Uterus (tissue), 4 donors: ENCODE measurements at places on chromosomes 5 and 9. TPM values are rescaled to one million over a fixed set of nuclear protein-coding genes. Genes with fewer than 3 reads are reported as not detected.

DNA sequence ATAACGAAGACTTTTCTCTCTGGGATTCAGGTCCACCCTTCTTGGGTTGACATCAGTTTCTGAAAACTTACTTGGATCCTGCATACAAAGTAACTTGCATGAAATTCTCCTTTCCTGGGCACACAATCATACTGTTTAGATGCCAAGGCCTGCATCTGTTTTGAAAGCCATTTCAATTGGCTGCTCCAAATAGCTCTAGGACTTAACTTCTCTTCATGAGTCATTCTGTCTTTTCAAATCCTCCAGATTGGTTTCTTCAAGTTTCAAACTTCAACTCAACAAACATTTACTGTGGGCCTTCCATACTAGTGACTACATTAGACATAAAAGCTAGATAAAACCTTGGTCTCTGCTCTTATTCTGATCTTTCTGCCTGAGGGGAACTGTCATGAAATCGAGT is 54.8 kb upstream of the HMHB1 start:
- no peak for DNase-seq
- H3K27ac ChIP-seq: no peak overlapping the region
- no peak overlapping the region for H3K4me3 ChIP-seq

Gene IFNK
- total RNA-seq: not detected

DNA sequence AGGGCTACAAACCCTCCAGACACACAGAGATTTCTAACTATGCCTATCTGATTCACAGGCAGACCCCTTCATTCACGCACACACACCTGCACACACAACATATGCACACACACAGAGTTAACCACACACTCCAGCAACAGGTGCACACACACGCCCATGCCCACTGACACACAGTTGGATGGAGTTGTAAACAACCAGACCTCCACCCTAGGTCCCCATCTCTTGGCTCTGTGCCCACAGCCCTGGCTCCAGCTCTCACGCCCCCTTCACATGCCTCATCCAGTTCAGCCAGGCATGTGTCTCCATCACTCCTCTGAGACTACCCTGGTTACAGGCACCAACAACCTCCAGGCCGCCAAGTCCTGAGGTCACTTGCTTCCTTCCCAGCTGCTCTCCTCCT is 61.1 kb downstream of the PSD2 start:
- no peaks in the 10 kb centered on the region for H3K27me3 ChIP-seq
- DNase-seq: no peak
- H3K4me3 ChIP-seq: no peak overlapping the region
- H3K4me1 ChIP-seq: no peaks in the 10 kb centered on the region
- no peak overlapping the region for H3K27ac ChIP-seq

- H3K27me3 ChIP-seq: no peaks in the 10 kb centered on the region
- no peaks in the 10 kb centered on the region for H3K36me3 ChIP-seq
- no peak overlapping the region for H3K4me3 ChIP-seq
- peaks cover 11% of the 10 kb centered on the region for H3K4me1 ChIP-seq
- DNase-seq: no peak
Observed at GRCh38 chr9:113998525-113999255, 79.4 kb downstream of the AMBP start.

- H3K4me1 ChIP-seq: no peaks in the 10 kb centered on the region
- no peak overlapping the region for H3K27ac ChIP-seq
- DNase-seq: no peak
- no peak overlapping the region for H3K4me3 ChIP-seq
- H3K36me3 ChIP-seq: no peaks in the 10 kb centered on the region
Observed at GRCh38 chr9:104780796-104781395, 17.0 kb downstream of the NIPSNAP3B start.

- H3K27ac ChIP-seq: no peak overlapping the region
- no peaks in the 10 kb centered on the region for H3K27me3 ChIP-seq
- H3K4me1 ChIP-seq: no peaks in the 10 kb centered on the region
Observed at GRCh38 chr9:18756712-18757125, 276.3 kb downstream of the SAXO1 start.

GRCh38 chr5:138784590-138784989 is 31.4 kb downstream of the CTNNA1 start:
- DNase-seq: no peak
- no peaks in the 10 kb centered on the region for H3K36me3 ChIP-seq
- H3K4me1 ChIP-seq: no peaks in the 10 kb centered on the region
- no peaks in the 10 kb centered on the region for H3K27me3 ChIP-seq
- no peak overlapping the region for H3K27ac ChIP-seq

GRCh38 chr5:143870362-143870761 is 58.4 kb downstream of the HMHB1 start:
- H3K27ac ChIP-seq: no peak overlapping the region
- H3K4me1 ChIP-seq: no peaks in the 10 kb centered on the region
- H3K27me3 ChIP-seq: no peaks in the 10 kb centered on the region
- DNase-seq: no peak
- H3K36me3 ChIP-seq: no peaks in the 10 kb centered on the region

- DNase-seq: no peak
- H3K27ac ChIP-seq: no peak overlapping the region
- no peaks in the 10 kb centered on the region for H3K27me3 ChIP-seq
- no peak overlapping the region for H3K4me3 ChIP-seq
Observed at GRCh38 chr5:168042284-168043068, 249.0 kb upstream of the WWC1 start.

Gene SOX30
- not detected for total RNA-seq

- DNase-seq: no peak
- no peaks in the 10 kb centered on the region for H3K27me3 ChIP-seq
- no peak overlapping the region for H3K4me3 ChIP-seq
- no peaks in the 10 kb centered on the region for H3K36me3 ChIP-seq
- H3K27ac ChIP-seq: peak overlapping the region; percentile 91
Observed at GRCh38 chr9:114177423-114178064, 22.2 kb downstream of the COL27A1 start.

- peak within 1 kb of the TSS; percentile 20 for H3K4me3 ChIP-seq
- no peak within 1 kb of the TSS for H3K27ac ChIP-seq
- H3K27me3 ChIP-seq: peaks cover 17% of the 10 kb centered on the region
- no peaks in the 10 kb centered on the region for H3K4me1 ChIP-seq
Observed at GRCh38 chr9:130938652-130939404, at the start of gene FIBCD1. Gene FIBCD1, minus strand, starts transcription at chr9:130939247. Its CDS starts 640 bp downstream, at chr9:130938607.

DNA sequence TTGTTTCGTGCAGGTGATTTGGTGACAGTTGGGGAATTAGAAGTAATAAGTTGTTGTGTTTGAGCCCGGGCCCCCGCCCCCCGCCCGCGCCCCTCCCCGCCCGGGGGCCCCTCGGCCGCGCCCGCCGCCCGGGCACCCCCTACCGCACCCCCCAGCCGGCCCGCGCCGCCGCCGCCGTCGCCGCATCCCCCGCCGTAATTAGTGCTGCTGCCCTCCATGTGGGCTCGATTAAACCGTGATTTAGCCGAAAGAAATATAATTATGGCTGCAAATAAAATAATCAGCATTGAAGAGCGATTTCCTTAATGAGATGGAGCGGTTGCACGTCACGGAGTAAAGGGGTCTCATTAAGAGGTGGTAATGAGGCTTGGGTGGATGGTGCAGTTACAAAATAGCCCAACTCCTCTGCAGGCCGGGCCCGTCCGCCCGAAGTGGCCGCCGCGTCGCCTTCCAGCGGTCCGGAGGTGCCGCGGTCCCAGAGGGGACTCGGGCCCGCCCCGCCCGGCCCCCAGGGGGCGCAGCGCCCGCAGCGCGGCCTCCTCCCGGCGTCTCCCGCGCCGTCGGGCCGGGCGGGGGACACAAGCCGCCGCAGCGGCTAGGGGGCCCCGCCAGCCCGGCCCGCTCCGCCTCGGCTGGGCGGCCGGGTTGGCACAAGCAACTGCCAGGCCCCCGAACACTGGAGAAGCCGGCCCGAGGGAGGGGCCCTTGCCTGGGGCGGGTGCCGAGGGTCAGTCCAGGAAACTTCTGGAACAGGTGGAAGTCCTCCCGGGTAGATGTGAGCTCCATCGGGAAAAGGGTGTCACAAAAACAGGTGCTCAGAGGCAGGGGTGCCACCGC is 6.9 kb upstream of the OTP start:
- H3K27ac ChIP-seq: no peak overlapping the region
- no peak overlapping the region for H3K4me3 ChIP-seq
- peaks cover 53% of the 10 kb centered on the region for H3K27me3 ChIP-seq

- H3K4me3 ChIP-seq: no peak overlapping the region
- H3K27ac ChIP-seq: no peak overlapping the region
- DNase-seq: no peak
- H3K36me3 ChIP-seq: no peaks in the 10 kb centered on the region
- H3K27me3 ChIP-seq: no peaks in the 10 kb centered on the region
Observed at GRCh38 chr5:170518277-170518676, 14.5 kb downstream of the KCNIP1 start.

DNA sequence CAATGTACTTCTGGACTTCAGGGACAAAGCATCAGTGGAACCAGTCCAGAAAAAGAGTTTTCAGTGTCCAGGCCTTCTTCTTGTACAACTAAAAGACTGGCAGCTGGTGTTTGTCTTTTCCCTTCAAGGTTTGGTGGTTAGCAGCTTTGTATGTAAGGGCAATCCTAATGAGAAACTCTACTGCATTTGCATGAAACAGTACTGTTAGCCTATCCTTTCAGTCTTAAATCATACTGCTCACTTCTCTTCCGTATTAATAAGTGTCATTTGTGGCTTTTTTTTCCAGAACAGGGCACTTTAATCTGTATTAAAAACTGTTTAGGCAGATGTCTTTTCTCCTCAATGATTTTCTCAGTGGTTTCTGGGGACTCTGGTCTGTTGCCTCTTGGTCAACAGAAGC is 48.9 kb downstream of the FAM174A start:
- H3K27ac ChIP-seq: no peak overlapping the region
- H3K27me3 ChIP-seq: no peaks in the 10 kb centered on the region
- DNase-seq: no peak

DNA sequence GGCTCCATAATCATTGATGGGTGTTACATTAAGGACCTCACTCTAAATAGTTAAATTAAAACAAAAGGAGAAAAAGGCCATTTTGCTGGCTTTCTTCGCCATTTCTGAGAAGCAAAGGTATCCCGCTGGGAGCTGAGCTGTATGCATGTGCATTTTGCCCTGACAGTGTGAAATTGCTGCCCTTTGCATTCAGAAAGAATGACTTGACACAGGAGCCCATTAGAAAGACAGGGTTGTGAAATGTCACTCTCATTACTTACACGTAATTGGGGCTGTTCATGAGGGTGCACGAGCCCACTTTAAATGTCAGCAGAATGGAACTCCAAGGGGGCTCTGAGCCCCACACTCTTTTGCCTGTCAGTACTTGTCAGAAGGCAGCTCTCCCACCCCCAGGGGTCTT is 85.0 kb downstream of the SEMA4D start:
- H3K27me3 ChIP-seq: no peaks in the 10 kb centered on the region
- H3K4me1 ChIP-seq: no peaks in the 10 kb centered on the region
- H3K36me3 ChIP-seq: no peaks in the 10 kb centered on the region
- no peak for DNase-seq

DNA sequence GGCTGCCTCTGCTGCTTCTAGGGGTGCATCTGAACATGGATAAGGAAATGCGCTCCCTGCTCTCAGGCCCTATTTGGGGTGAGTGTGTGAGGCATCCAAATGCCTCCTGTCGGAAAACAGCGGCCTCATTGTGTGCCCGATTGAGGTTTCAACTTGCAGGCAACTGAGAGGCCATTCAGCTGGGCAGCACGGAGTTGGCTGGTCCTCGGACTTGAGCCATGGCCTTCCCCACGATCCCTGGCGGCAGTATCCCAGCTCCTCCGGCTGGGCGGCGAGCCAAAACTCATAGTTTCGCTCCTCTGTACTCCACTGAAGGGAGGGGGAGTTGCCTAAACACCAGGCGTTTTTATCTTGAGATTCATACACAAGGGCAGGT is 597.3 kb upstream of the SGCD start:
- peaks cover 13% of the 10 kb centered on the region for H3K4me1 ChIP-seq
- H3K27me3 ChIP-seq: peaks cover 31% of the 10 kb centered on the region
- H3K4me3 ChIP-seq: no peak overlapping the region
- H3K27ac ChIP-seq: no peak overlapping the region
- no peaks in the 10 kb centered on the region for H3K36me3 ChIP-seq
- DNase-seq: no peak

DNA sequence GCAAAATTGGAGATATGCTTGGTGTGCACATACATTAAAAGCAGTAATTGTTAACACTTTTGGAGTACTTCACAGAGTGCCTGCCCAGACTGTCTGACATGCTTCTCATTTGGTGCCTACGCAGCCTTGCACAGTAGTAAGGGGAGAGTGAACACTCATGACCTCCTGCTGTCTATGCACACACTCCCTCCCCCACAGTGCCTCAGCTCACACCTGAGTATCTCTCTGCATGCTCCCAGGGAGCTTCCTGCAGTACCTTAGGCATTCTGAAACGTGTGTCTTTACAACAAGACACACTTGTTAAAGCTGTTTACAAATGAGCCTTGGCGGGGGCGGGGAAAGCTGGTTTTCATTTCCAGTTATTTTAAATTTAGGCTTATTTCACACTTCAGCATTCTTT is 18.0 kb downstream of the MAP3K1 start:
- H3K4me3 ChIP-seq: no peak overlapping the region
- no peaks in the 10 kb centered on the region for H3K27me3 ChIP-seq
- DNase-seq: no peak
- no peak overlapping the region for H3K27ac ChIP-seq

DNA sequence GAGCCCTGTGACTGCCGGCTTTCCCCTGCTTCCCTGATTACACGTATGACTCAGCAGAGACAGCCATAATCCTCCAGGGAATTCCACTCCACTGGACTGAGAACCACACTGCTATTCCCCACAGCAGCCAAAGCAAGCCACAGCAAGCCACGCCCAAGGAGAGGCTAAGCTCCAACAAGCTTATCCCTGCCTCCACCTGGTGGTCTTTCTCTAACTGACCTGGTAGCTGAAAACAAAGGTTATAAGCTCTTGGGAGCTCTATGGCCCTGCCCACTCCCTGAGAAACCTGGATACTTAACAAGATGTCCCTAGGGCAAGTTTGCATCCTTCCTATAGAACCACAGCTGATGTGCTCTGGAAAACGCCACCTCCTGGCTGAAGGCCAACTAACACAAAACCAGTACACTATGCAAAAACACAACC is 613.7 kb upstream of the CDH18 start:
- no peak overlapping the region for H3K27ac ChIP-seq
- no peak for DNase-seq
- no peaks in the 10 kb centered on the region for H3K4me1 ChIP-seq
- H3K36me3 ChIP-seq: no peaks in the 10 kb centered on the region

Gene SV2C
- total RNA-seq: not detected

GRCh38 chr5:52791366-52791765 is 3.6 kb downstream of the ITGA1 start:
- H3K4me3 ChIP-seq: peak overlapping the region; percentile 5
- DNase-seq: no peak
- H3K27ac ChIP-seq: peak overlapping the region; percentile 96
- H3K27me3 ChIP-seq: no peaks in the 10 kb centered on the region
- H3K36me3 ChIP-seq: no peaks in the 10 kb centered on the region

GRCh38 chr5:112691758-112692157 is 45.9 kb upstream of the APC start:
- H3K27me3 ChIP-seq: no peaks in the 10 kb centered on the region
- H3K27ac ChIP-seq: no peak overlapping the region
- no peak overlapping the region for H3K4me3 ChIP-seq

DNA sequence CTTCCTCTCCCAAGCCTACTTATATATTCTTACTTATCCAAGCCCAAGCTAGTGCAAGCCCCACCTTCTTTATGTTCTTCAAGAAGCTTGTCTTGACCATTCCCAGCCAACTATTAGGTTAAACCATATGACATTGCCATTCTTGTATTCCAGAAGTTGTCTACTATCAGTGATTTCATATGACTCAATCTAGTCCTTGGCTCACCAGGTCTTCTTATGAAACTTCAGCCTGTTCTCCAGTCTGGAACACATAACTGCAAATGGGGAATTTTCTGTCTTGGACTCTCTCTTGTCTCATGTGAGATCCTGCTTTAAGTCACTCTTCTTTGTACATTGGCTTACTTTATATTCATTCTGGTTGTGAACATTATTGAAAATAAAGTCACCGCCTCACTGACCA is 130.7 kb downstream of the TTLL11 start:
- no peak for DNase-seq
- no peaks in the 10 kb centered on the region for H3K27me3 ChIP-seq
- H3K4me1 ChIP-seq: no peaks in the 10 kb centered on the region
- H3K4me3 ChIP-seq: no peak overlapping the region
